T-helper 2 cell (primary cell): ENCODE measurements at places on chromosomes 13 and 19.

DNA sequence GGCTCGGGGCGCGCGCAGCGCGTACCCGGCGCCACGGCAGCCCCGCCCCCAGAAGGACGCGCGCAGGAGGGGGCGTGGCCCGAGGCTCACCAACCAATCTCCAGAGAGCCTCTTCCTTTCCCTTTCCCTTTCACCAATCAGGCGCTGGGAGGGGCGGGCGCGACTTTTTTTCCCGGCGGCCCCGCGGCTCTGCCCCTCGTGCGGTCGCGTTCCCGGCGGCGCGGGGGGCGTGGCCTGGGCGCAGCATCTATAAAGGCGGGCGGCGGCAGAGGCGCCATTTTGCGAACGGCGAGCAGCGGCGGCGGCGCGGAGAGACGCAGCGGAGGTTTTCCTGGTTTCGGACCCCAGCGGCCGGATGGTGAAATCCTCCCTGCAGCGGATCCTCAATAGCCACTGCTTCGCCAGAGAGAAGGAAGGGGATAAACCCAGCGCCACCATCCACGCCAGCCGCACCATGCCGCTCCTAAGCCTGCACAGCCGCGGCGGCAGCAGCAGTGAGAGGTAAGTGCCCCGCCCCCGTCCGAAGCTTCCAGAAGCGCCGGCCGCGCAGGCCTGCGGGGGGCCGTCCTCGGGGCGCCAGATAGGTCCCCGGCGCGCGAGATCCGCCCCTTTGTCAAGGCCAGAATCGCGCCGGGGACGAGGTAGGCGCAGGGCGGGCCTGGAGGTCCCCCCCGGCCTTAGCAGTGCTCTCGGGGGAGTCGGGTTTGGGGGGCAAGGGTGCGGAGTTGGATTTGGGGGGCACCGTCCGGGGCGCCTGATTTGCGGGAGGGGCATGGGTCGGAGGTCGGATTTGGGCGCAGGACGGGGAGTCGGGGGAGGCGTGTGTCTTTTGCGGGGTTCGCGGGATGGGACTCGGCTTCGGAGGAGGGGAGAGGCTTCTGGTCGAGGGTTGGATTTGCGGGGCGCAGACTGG, 12.5 kb downstream of the PEAK3 start:
- peak; percentile 98 for DNase-seq

- DNase-seq: peak; percentile 39
Measured at GRCh38 chr19:35090506-35091214, 25.0 kb upstream of the FXYD3 start.

GRCh38 chr13:78659732-78660494, 958 bp upstream of the OBI1 start:
- no peak for DNase-seq

- no peak for DNase-seq
Measured at GRCh38 chr19:3100331-3100730, 6.2 kb downstream of the GNA11 start.

DNA sequence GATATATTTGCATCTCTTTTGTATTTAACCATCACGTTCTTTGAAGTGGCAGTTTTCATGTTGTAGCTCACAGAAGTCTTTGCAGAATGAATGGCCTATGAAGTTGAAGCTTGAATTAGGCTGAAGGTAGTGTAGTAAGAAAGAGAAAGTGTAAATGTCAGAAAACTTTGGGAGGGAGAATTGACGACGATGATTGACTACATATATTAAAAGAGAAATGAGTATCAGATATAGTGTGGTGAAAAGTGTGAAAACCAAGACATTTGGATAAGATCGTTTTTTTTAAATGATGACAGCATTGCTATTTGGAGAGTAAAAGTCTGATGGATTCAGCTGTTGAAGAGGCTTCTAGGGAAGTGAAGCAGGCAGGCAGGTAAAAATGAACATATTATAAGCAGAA, 14.6 kb upstream of the GPC5 start:
- DNase-seq: no peak

GRCh38 chr13:66703597-66703996, 526.5 kb downstream of the PCDH9 start:
- no peak for DNase-seq

- no peak for DNase-seq
Measured at GRCh38 chr13:49295244-49295643, 47.5 kb downstream of the CDADC1 start.

DNA sequence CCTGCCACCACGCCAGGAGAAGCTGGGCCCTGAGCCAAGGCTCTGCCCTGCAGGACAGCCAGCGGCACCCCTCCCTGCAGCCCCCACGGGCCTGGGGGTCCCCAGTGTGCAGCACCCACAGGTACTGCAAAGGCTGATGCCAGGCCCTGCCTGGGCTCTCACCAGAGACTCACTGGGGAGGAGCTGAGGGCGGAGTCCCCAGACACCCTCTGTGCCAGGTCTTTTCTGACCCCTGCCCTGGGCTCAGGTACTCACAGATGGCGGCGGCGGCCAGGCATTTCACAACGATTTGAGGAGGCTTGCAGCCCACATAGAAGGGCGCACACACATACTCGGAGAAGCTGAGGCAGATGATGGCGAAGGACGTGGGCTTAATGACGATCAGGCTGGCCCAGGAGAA, 5.7 kb downstream of the SLC7A9 start:
- DNase-seq: no peak

GRCh38 chr13:113401452-113402415, 37.8 kb upstream of the GRTP1 start:
- DNase-seq: no peak

- DNase-seq: no peak
Measured at GRCh38 chr19:7874076-7874896, at the start of gene PRR36. PRR36 (minus strand) TSS chr19:7874390; CDS start chr19:7873689, 701 bp downstream.

DNA sequence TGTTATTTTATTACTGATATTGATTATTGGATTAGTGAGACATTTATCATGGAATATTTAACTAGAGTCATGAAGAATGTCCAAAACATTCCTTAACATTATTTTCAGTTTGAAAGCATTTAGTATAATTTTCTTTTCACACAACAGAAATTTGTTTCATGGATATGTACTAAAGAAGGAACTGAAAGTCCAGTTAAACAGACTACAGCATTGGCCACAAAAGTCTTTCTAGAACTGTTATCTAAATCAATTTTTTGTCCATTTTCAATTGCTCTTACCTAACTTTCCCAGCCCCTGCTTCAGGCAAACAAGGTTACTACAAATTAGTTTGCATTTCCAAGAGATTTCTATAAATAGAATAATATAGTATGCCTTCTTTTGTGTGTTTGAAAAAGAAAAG, 1018.0 kb upstream of the PCDH20 start:
- DNase-seq: no peak

GRCh38 chr19:8461891-8462290, 17.1 kb downstream of the HNRNPM start:
- no peak for DNase-seq
